Astrocyte of the spinal cord (primary cell): ENCODE measurements at places on chromosomes 5 and 9.
A peak's percentile ranks its signal among the peaks of the same experiment; 100 is the strongest.

- no peak for DNase-seq
Observed at GRCh38 chr5:102294886-102295395, 1.1 kb downstream of the SLCO4C1 start.

- no peak for DNase-seq
Observed at GRCh38 chr9:108617676-108618075, 238.1 kb downstream of the ACTL7B start.

DNA sequence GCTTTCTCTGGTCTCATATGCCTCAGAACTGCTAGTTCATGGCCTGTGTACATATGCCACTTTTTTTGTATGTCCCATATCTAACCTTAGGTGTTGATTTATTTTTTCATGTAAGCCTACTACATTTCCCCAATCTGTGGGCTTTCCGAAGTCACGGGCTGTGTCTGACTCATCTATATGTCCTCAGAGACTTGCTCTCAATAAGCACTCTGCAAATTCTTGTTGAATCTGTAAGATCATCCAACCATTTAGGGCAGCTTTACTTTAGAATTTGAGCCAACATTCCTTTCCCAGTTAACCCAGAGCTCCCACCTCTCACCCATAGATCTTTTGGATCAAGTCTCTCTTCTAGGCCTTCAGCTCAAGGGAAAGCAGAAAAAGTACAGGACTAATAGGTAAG lies 263.4 kb downstream of the SEC61B start:
- peak; percentile 30 for DNase-seq

DNA sequence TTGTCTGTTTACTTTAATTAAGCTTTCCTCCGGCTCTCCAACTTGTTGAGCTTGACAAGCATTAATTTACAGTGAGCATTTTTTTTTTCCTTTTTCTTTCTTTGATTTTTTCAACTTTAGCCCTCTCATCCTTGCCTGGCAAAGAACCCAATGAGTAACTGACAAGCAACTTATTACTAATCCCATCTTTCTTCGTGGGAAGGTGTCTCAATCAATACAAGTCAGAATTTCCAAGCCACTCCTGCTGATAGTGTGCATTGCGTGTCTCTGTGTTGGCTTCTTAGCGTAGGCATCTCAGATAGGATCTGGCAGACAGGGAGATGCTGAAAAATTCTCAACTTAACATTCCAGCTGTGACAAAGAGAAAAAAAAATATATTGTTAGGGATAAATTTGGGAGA lies 527.7 kb upstream of the WWC1 start:
- no peak for DNase-seq
